ENCODE measurements at places on chromosomes 7 and 10. TPM values are rescaled to one million over a fixed set of nuclear protein-coding genes. Genes with fewer than 3 reads are reported as not detected.

DNA sequence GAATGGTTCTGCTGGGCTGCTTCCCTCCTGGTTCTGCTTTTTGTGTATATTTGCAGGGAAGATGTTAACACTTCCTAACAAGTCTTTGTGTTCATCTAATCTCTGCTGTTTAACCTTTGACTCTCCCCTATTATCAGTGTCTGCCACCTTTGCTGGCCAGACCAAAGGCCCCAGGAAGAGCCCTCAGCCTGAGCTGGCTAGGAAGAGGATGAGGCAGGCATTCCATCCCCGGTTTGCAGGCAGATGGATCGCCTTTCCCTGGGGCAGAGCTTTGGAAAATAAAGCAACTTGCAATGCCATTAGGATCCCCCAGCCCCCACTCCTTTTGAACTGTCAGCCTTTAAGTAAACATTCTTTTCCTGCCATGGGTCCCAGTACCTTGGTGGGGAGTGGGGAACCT is 19.0 kb downstream of the DPCD start:
- peaks cover 4% of the 10 kb centered on the region for H3K4me1 ChIP-seq
- H3K36me3 ChIP-seq, result no peaks in the 10 kb centered on the region
- no peak overlapping the region for H3K27ac ChIP-seq
- no peak overlapping the region for H3K4me3 ChIP-seq

DNA sequence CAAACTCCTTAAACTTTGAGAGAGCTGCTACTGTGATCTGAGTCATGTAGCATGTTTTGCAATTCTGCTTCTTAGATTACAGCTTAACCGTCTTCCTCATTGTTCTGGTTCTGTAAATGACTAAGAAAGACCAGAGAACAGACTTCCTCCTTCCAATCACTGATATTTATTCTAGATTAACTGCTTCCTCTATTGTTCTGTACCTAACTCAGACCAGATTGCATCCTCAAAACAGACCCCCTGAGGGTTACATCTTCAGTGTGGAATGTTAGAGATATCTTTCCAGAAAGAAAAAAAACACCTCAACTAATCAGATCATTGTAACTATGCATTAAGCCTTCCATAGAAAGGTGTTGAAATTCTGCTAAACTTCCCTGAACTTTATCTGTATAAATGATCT is 5.7 kb upstream of the PIP start:
- peaks cover under 1% of the 10 kb centered on the region for H3K4me1 ChIP-seq
- H3K27ac ChIP-seq, result no peak overlapping the region
- H3K4me3 ChIP-seq, result no peak overlapping the region
- H3K36me3 ChIP-seq, result no peaks in the 10 kb centered on the region

DNA sequence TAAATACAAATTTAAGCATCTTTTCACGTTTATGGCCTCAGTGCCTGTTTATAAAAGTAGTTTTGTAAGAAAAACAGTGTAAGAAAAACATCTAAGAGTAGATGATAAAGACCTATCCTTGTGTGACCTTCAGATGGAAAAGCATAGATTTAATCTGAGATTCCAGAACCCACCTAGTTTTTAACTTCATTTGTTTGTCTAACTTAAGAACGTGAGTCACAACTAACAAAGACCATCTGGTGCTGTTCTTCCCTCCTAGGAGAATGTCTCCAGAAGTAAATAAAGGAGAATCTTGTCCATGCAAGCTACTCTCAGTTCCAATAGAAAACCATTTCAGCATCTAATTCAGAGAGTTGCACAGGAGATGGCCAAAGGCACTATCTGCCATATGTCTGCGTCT is 265.4 kb upstream of the C7orf33 start:
- no peak overlapping the region for H3K4me3 ChIP-seq
- no peak for DNase-seq
- H3K27me3 ChIP-seq, result peaks cover 2% of the 10 kb centered on the region
- peaks cover 7% of the 10 kb centered on the region for H3K36me3 ChIP-seq

DNA sequence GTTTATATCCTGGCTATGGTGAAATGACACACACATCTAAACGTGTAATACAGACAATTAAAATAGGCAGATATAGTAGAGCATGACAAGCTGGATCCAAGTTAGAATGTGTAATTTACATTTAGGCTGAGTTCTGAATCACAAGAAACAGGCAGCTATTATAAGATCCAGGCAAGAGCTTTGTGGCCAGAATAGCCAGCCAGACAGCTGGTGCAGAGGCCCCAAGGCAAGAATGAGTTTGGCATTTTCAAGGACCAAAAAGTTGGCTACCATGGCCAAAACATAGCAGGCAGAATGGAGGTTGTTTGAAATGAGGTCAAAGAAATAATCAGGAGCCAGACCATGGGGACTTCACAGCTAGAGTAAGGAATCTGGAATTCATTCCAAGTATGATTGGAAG is 281.7 kb downstream of the MTERF1 start:
- no peaks in the 10 kb centered on the region for H3K27me3 ChIP-seq
- no peak overlapping the region for H3K27ac ChIP-seq
- DNase-seq, result no peak

AKR1C8 gene
- not detected for total RNA-seq

- no peak overlapping the region for H3K4me3 ChIP-seq
- no peaks in the 10 kb centered on the region for H3K36me3 ChIP-seq
- H3K4me1 ChIP-seq, result peaks cover 21% of the 10 kb centered on the region
- no peak overlapping the region for H3K27ac ChIP-seq
- peaks cover 31% of the 10 kb centered on the region for H3K27me3 ChIP-seq
These were observed 2.9 kb downstream of the MYL10 start for GRCh38 chr7:101626069-101626671.

- no peak overlapping the region for H3K4me3 ChIP-seq
- H3K36me3 ChIP-seq, result no peaks in the 10 kb centered on the region
- no peaks in the 10 kb centered on the region for H3K4me1 ChIP-seq
- H3K27ac ChIP-seq, result no peak overlapping the region
These were observed 103.3 kb downstream of the BBS9 start for GRCh38 chr7:33232632-33233145.

DNA sequence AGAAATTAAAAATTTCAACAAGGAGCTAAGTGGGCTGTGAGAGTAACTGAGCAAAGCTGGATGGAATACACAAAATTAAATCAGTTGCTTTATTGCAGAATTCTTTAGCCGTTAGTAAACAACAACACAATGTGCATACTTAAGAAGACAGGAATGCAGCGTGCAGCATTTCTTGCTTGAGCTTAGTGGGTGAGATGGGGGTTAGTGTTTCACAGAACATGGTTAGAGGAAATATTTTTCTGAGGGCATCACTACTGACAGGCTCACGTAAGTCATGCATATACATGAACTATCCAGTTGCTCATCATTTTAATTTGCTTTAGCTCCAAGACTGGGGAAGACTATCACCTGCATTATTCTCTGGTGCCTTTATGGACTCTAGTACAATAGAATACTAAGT is 80.8 kb downstream of the CD36 start:
- H3K4me3 ChIP-seq, result no peak overlapping the region
- no peak for DNase-seq
- H3K4me1 ChIP-seq, result peaks cover 16% of the 10 kb centered on the region
- no peaks in the 10 kb centered on the region for H3K36me3 ChIP-seq
- H3K27me3 ChIP-seq, result no peaks in the 10 kb centered on the region
- no peak overlapping the region for H3K27ac ChIP-seq

BTAF1 gene
- 41.7 TPM for total RNA-seq

DNA sequence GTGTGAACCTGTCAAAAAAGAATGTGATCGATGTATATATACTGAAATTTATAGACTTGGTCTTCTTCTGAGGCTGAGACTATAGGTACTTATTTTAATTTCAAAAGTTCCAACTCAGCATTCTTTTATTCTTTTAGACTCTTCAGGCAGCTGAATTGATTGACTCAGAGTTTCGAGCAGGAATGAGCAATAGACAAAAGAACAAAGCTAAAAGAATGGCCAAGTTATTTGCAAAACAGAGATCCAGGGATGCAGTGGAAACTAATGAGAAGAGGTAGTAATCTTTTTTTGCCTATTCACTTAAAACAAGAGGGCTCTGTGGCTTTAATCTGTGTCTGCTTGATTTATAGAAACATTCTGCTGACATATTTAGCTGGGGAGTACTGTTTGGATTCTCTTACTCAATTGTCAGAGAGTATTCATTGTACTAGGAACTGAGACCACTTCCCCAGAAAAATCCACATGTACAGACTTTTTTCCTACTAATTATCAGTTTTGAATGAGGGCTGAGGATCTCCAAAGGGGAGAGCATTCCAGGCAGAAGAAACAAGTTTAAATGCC is 30.1 kb downstream of the BTAF1 start:
- H3K27me3 ChIP-seq, result no peaks in the 10 kb centered on the region
- no peak for DNase-seq
- H3K4me3 ChIP-seq, result no peak overlapping the region
- peaks cover 18% of the 10 kb centered on the region for H3K36me3 ChIP-seq

DNA sequence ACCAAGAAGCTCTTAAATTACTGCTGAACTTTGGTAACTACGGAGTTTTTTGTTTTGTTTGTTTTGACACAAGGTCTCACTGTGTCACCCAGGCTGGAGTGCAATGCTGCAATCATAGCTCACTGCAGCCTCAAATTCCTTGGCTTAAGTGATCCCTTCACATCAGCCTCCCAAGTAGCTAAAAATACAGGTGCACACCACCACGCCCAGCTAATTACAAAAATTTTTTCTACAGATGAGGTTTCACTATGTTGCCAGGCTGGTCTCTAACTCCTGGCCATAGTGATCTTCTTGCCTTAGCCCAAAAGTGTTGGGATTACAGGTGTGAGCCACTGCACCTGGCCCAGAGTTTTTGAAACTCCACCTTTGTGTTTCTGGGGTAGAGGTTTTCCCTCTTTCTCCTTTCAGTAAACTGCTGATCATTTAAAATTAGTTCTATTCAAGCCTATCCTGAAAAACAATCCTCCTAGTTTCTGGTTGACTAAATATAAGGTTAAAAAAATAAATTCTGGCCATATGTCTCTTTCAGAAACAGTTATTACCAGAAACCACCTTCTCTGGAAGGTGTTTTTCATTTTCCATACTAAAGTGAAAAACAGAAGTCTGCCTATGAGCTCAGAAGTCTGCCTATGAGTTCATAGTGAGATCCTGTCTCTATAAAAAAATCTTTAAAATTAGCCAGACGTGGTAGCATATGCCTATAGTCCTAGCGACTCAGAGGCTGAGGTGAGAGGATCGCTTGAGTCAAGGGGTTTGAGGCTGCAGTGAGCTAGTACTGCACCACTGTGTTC is 63.9 kb downstream of the VOPP1 start:
- H3K27ac ChIP-seq, result no peak overlapping the region
- peaks cover 4% of the 10 kb centered on the region for H3K36me3 ChIP-seq
- no peaks in the 10 kb centered on the region for H3K27me3 ChIP-seq
- H3K4me1 ChIP-seq, result peaks cover 10% of the 10 kb centered on the region
- H3K4me3 ChIP-seq, result no peak overlapping the region

AZGP1 gene
- total RNA-seq, result 0.52 TPM

CALN1 gene
- total RNA-seq, result 0.51 TPM

- no peak overlapping the region for H3K4me3 ChIP-seq
- H3K36me3 ChIP-seq, result no peaks in the 10 kb centered on the region
- H3K4me1 ChIP-seq, result peaks cover 4% of the 10 kb centered on the region
- no peaks in the 10 kb centered on the region for H3K27me3 ChIP-seq
- no peak for DNase-seq
These were observed 331.8 kb downstream of the CALN1 start for GRCh38 chr7:72080341-72080766.

DNA sequence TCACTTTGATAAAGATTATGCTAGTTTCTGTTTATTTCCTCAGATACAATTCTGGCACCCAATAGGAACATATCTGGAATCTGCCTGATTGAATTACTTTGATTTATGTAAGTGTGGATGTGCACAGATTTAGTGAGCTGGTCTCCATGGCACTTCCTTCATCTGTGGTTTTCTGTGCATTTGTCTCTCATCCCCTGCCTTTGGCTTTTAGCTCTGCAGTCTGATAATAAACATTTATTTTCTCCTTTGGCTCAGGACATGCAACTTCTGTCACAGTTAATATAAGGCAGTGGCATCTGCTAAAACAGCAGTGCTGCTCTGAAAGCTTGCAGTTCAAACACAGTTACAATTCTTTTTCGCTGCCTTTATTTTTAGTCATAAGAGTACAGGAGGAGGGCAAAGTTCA is 273.7 kb upstream of the CHRM2 start:
- no peaks in the 10 kb centered on the region for H3K27me3 ChIP-seq
- no peaks in the 10 kb centered on the region for H3K36me3 ChIP-seq
- H3K4me1 ChIP-seq, result peaks cover 6% of the 10 kb centered on the region
- no peak for DNase-seq
- no peak overlapping the region for H3K4me3 ChIP-seq

DNA sequence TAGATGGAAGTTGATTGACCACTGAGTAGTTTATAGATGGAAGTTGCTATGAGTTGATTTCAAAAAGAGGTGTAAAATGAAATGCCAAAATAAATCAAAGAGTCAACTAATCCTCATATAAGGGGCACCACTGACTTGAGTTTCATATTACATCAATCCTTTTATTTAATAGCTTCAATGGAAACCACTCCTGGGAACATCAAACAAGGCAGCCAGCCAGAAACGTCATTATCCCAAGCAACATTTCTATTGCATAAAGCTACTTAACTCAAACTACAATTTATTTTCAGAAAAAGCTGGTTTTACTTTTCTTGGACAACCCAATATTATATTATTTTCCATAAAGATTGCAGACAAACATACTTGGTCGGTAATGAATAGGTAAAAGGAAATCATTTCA is 162.1 kb downstream of the TSPAN12 start:
- no peak overlapping the region for H3K4me3 ChIP-seq
- H3K36me3 ChIP-seq, result peaks cover 3% of the 10 kb centered on the region
- H3K27ac ChIP-seq, result no peak overlapping the region
- DNase-seq, result no peak
- H3K4me1 ChIP-seq, result no peaks in the 10 kb centered on the region

- H3K36me3 ChIP-seq, result no peaks in the 10 kb centered on the region
- no peak overlapping the region for H3K27ac ChIP-seq
- no peaks in the 10 kb centered on the region for H3K27me3 ChIP-seq
- no peaks in the 10 kb centered on the region for H3K4me1 ChIP-seq
These were observed 208.9 kb downstream of the SORCS3 start for GRCh38 chr10:104850023-104850422.

GRCh38 chr10:132167976-132168375 is 18.8 kb upstream of the DPYSL4 start:
- H3K4me1 ChIP-seq, result peaks cover 4% of the 10 kb centered on the region
- peaks cover 12% of the 10 kb centered on the region for H3K27me3 ChIP-seq
- H3K27ac ChIP-seq, result no peak overlapping the region
- no peak for DNase-seq

GRCh38 chr7:55970978-55971377 is 6.6 kb downstream of the NIPSNAP2 start:
- H3K4me3 ChIP-seq, result peak overlapping the region; percentile 72
- no peak for DNase-seq
- H3K4me1 ChIP-seq, result peaks cover 24% of the 10 kb centered on the region

SKIDA1 gene
- total RNA-seq, result 53.0 TPM

CRCP gene
- 38.0 TPM for total RNA-seq

DNA sequence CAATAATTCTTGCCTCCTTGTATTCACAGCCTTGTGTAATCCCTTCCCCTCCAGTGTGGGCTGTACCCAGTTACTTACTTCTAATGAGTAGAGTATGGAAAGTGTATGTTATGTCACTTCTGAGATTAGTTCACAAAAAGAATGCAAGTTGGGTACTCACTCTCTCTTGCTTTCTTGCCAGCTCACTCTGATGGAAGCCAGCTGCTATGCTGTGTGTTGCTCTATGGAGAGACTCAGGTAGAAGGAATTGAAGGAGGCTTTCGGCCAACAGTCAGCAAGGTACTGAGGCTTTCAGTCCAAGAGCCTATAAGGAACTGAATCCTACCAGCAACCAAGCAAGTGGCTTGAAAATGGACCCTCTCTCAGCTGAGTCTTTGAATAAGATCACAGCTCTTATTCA is 9.7 kb upstream of the BICC1 start:
- H3K36me3 ChIP-seq, result no peaks in the 10 kb centered on the region
- peaks cover 53% of the 10 kb centered on the region for H3K27me3 ChIP-seq
- H3K27ac ChIP-seq, result no peak overlapping the region
- DNase-seq, result no peak

- DNase-seq, result no peak
- peaks cover 31% of the 10 kb centered on the region for H3K4me1 ChIP-seq
- no peak overlapping the region for H3K4me3 ChIP-seq
- no peak overlapping the region for H3K27ac ChIP-seq
These were observed 131.3 kb downstream of the WDR11 start for GRCh38 chr10:120982507-120982906.
